ENCODE measurements at places on chromosomes 13 and 19.

- no peak for DNase-seq
These were observed 3.7 kb upstream of the B3GNT8 start for GRCh38 chr19:41430922-41431321.

GRCh38 chr19:27742041-27742440 lies 1470.9 kb downstream of the UQCRFS1 start:
- DNase-seq: no peak

- no peak for DNase-seq
These were observed at the start of gene ATCAY for GRCh38 chr19:3880471-3881271. Gene ATCAY, plus strand, starts transcription at chr19:3880685. Its CDS starts 5,083 bp downstream, at chr19:3885768.

DNA sequence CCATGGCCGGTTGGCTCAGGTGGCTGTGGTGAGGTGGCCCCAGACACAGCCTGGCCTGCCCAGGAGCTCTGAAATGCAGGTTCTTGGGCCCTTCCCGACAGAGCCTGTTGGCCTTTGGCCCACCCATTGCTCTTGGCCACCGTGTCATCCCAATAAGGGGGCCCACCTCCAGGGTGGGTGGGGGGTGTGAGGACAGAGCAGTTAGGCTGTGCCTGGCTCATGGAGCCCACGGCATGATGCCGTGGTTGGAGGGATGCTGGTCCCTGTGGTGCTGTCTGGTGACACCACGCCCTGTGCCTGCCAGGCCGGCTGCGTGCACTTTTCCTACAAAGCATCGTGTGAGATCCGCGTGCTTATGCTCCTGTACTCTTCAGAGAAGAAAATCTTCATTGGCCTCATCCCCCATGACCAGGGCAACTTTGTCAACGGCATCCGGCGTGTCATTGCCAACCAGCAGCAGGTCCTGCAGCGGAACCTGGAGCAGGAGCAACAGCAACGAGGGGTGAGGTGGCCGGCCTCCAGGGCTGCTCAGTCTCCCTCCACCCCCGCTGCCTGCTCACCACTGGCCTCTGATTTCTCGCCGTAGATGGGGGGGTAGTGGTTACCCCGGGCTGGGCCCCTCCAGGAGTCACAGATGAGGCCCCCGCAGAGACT lies 7.6 kb downstream of the PNKP start:
- DNase-seq: no peak
